ENCODE measurements at places on chromosomes 12 and 14.

- DNase-seq, result no peak
These were observed 213.7 kb downstream of the CCDC59 start for GRCh38 chr12:82144505-82144904.

DNA sequence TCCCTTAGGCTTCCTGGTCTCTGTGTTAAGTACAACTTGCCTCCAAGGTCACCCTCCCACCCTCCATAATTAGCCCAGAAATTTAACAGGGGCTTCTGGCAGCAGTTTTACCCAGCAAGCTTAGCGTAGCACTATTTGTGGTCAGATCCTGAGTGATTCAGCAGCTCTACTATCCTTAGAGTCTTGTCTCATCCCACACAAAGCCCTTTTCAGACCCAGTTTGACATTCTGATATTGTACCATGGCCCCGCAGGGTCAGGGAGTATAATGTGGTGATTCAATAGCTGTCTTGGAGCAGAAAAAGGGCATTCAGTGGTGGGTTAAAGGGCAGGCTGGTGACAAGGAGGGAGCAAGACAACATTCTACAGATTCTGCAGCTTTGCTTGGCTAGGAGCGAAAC, 153.8 kb upstream of the DDHD1 start:
- DNase-seq, result no peak

GRCh38 chr14:98240376-98240775, 1031.6 kb downstream of the BCL11B start:
- DNase-seq, result no peak

- no peak for DNase-seq
These were observed 64.2 kb downstream of the DIO3 start for GRCh38 chr14:101625336-101626097.

GRCh38 chr12:56999456-56999855, 6.9 kb downstream of the ZBTB39 start:
- no peak for DNase-seq

GRCh38 chr14:75369506-75369905, 58.3 kb upstream of the JDP2 start:
- DNase-seq, result no peak

- peak; percentile 31 for DNase-seq
These were observed 381 bp downstream of the YY1 start for GRCh38 chr14:100239211-100239839.

- no peak for DNase-seq
These were observed 11.7 kb upstream of the RAD51AP1 start for GRCh38 chr12:4526923-4527546.

DNA sequence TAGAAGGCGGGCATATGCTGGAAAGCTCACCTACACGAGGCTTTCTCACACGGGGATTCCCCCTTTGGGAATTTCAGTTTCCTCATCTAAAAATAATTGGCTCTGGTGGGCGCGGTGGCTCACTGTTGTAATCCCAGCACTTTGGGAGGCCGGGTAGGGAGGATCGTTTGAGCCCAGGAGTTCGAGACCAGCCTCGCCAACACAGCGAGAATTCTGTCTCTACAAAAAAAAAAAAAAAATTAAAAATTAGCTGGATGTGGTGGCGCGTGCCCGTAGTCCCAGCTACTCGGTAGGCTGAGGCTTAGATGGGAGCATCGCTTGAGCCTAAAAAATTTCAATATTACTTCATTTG, 400 bp upstream of the NDUFA12 start:
- no peak for DNase-seq

- DNase-seq, result no peak
These were observed 19.7 kb downstream of the PTPN21 start for GRCh38 chr14:88535149-88535548.

- DNase-seq, result no peak
These were observed 27.6 kb upstream of the YY1 start for GRCh38 chr14:100211366-100211765.

DNA sequence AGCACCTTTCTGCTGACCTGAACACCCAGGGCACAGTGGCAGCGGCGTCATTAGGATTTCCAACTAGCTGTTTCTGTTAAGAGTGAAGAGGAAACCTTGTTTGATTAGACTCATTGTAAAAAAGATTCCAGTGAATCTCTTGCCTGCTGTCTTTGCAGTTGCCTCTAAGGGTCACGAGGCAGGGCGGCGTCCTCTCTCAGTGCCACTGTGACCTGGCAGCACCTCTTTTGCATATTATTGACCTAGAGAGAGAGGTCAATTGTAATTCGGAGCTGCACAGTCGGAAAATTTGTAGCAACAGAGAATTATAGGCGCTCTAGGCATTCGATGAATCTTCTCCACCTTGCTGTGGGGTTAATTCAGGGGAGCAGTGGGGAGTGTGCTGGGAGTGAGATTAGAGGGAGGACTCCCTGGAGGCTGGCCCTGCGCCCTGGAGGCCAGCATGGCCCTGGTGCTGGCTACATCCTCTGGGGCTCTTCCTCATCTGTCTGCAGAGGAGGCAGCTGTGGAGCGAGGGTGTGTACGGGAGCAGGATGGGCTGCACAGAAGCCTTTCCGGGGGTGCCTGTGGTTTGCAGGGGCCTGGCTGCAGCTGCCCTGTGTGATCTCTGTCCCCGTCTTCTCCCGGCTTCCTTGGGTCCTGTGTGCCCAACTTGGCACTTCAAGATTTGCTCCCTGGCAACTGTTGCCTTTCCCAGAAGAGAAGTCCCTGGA, 14.3 kb downstream of the PACS2 start:
- DNase-seq, result no peak

GRCh38 chr12:108648371-108648770, 14.7 kb upstream of the SELPLG start:
- DNase-seq, result no peak

- DNase-seq, result no peak
These were observed 108.4 kb downstream of the PPP1R12A start for GRCh38 chr12:79826267-79827128.

Measured in activated CD4-positive, alpha-beta T cell treated with anti-CD3 and anti-CD28 coated beads for 4 hours (primary cell).